Natural killer cell (primary cell): ENCODE measurements at places on chromosomes 12 and 14.

DNA sequence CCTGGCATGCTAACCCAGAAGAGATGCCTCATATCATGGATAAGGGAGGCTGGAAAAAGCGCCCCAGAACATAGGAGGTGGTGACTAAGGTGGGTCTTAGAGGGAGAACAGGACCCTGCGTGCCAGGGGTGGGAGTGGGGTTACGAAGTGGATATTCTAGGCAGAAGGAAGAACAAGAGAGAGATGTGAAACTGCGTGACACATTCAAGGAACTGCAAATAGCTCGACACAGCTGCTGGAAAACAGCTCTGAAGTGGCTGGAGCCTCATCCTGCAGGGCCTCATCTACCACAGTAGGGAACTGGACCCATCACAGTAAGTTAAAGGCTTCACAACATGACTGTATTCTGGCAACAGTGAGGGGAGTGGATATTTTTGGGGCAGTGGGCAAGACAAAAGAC, 61.1 kb downstream of the RNF34 start:
- no peak for DNase-seq

GRCh38 chr12:47860279-47860841, 40.7 kb upstream of the HDAC7 start:
- DNase-seq, result no peak

GRCh38 chr14:100972118-100972897, 68.8 kb upstream of the RTL1 start:
- DNase-seq, result no peak

GRCh38 chr12:27627123-27627852, 69.0 kb upstream of the REP15 start:
- DNase-seq, result no peak

- no peak for DNase-seq
Observed at GRCh38 chr12:126353604-126354003, 1288.4 kb downstream of the AACS start.

GRCh38 chr12:103986829-103987228, 21.2 kb downstream of the TDG start:
- DNase-seq, result no peak

DNA sequence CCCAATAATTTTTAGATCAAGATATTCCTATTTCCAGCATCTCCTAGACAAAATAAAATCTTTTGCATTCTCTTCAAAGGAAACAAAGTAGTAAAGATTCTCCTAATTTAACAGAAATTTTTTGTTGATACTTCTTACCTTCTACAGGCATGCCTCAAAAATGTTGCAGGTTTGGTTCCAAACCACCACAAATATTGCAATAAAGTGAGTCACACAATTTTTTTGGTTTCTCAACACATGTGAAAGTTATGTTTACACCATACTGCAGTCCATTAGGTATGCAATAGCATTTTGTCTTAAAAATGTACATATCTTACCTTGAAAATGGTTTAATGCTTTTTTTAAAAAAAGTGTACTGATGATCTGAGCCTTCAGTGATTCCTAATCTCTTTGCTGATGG, 65.6 kb upstream of the USP15 start:
- no peak for DNase-seq

DNA sequence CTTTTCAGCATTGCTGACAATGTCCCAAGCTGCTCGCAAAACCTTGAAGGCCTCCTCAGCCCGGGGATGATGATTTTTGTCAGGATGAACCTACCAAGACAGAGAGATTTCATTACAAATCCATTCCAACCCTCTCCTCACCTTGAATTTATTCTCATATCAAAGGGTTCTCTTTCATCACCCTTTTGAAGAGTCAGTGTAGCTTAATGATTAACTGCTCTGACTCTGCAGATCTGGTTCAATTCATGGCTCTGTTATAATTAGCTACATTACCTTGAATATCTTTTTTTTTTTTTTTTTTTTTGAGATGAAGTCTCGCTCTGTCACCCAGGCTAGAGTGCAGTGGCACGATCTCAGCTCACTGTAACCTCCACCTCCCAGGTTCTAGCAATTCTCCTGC, 5.6 kb downstream of the ORMDL2 start:
- DNase-seq, result no peak

DNA sequence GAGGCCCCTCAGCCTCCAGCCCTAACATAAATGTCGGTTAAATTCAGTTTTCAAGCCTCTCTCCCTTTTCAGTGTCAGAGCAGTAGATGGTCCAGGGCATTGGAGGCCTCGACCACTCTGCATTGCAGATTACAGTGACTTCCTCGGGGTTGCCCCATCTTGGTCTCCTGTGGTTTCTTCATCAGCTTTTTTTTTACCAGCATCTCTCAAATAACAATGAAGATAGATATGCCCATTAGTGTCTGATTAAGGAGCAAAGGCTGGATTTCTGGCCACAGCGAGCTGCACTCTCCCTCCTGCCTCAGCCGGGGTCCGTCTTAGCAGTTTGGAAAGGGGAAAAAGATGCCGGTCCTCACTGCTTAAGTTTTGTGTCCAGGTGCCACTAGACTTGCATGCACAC, 49.7 kb downstream of the C14orf132 start:
- DNase-seq, result no peak

- DNase-seq, result no peak
Observed at GRCh38 chr12:32615441-32615840, 63.7 kb upstream of the DNM1L start.

DNA sequence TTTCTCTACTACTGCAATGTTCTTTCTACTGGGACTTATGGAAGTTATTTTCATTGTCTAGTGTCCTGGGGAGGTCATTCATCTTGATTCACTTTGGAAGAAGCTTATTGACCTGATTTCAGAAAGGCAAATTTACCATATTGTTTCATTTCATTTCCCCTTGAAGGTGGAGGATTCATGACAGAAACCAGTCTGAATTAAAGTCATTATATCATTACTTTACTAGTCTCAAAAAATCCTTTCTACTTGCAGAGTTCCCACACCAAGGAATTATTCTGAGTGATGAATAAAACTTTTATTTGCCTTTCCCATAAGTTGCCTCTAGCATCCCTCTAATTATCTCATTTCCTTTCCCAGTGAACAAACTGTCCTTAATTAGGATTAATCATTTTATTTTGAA, 163.8 kb downstream of the RASSF9 start:
- DNase-seq, result no peak

DNA sequence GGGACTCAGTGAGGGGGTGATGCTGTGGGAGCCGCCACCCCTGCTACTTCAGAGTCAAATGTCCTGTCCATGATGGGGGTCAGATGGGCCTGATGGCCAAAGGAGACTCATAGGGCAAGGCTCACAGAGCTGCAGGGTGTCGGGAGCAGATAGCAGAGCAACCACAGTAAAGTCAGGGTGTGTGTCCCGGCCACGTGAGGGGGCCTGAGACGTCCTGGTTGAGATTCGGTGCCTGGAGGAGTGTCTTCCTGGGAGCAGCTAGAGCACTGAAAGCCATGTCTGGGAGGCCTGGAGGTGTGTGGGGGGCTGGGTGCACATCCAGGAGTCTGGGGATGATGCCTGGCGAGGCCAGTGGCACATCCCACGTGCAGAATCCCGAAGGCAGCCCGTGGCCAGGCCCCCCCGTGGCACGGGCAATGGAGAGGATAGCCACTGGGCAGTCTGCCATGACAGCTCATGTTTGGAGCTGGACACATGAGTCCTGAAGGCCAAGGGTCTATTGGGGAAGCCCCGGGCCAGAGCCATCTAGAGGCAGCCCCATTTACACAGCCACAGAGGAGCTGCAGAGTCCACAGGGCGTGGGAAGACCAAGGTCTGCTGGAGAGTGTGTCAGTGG, 308.0 kb upstream of the SFSWAP start:
- peak; percentile 13 for DNase-seq

DNA sequence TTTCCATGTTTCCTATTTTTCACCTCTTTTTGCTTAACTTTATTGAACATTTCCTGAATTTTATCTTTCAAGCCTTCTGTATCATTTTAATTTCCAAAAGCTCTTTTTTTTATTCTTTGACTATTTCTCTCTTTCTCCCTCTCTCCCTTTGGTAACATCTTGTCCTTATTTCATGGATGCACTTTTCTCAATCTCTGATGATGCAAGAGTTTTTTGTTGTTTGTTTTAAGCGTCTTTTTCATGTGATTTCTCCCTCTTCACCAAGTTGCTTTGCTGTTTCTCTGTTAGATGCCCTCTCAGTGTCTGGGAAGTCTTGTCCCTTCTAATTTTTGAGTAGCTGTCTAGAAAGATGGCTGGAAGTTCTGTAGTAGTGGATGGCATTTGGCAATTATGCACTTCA, 62.6 kb downstream of the ANO6 start:
- DNase-seq, result no peak

DNA sequence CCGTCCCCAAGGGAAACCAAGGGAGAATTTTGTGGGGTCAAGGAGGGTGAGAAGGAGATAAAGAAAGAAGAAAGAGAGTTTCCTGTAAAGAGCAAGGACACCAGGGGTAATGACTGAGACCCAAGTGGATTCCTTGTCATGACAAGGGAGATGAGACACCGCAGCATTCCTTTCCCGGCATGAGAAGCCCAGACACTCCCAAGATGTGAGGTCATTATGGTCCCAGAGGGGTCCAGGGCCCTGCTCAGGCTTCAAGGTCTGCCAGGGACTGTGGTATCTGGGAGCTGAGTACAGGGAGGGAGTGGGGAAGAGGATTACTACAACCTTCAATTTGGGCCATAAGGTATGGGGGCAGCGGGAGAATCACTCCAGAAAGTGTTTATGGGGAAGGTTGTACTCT, 58.1 kb downstream of the SPTB start:
- no peak for DNase-seq

- no peak for DNase-seq
Observed at GRCh38 chr12:128178966-128179365, 88.0 kb upstream of the TMEM132C start.

- peak; percentile 26 for DNase-seq
Observed at GRCh38 chr12:64723630-64724029, 35.6 kb downstream of the GNS start.

- no peak for DNase-seq
Observed at GRCh38 chr14:65334765-65335410, 77.6 kb upstream of the FUT8 start.

GRCh38 chr12:115037830-115038229, 353.9 kb upstream of the TBX3 start:
- no peak for DNase-seq

DNA sequence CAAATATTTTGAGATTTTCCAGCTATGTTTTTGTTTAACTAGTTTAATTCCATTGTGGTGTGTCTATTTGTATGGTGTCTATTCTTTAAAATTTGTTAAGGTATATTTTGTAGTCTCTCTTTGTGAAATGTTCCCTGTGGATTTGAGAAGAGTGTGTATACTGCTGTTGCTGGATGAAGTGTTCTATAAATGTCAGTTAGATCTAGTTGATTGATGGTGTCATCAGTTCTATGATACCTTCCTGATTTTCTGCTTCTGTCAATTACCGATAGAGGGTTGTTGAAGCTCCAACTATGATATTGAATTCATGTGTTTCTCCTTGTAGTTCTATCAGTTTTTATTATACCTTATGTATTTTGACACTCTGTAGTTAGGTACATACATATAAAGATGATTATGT, 53.1 kb downstream of the FUT8 start:
- DNase-seq, result no peak

DNA sequence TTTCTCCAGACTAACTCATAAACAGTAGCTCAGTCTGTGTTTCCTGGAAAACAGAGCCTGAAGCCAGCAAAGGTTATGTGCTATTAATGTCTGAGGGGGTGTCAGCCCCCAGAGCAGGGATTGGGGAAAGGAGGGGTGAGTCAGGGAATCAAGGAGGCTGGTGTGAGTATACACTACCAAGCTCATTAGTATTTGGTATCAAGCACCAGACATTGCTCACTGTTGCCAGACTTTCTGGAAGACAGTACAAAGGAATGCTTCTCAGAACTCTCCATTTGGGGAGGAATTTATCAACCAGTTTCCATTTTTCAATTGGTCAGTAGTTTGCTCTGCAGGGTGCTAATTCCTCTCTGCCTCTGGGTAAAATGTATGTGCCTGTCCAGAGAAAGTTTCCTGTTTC, 443.4 kb downstream of the GLT1D1 start:
- DNase-seq, result no peak

DNA sequence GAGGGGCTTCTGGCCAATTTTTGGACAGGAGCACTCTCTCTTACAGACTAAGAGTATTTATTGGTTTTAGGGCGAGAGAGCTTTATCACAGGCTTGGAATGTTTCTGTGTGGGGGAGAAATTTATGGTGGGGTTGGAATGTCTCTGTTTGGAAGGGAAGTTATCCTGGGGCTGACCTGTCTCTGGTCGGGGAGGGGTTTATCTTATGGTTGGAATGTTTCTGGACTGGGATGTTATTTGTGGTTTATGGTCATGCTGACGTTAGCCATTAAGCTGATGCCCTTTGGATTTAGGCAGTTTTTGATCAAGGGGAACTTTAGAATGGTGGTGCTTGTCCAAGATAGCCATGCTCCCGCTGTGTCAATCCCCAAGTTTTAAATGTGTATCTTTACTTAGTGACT, 614.8 kb downstream of the DIO2 start:
- no peak for DNase-seq

GRCh38 chr12:27561535-27562350, 37.7 kb downstream of the PPFIBP1 start:
- no peak for DNase-seq

- DNase-seq, result no peak
Observed at GRCh38 chr12:53764615-53765014, 12.8 kb upstream of the CISTR start.

- DNase-seq, result no peak
Observed at GRCh38 chr12:121441555-121441954, 41.6 kb downstream of the RNF34 start.

DNA sequence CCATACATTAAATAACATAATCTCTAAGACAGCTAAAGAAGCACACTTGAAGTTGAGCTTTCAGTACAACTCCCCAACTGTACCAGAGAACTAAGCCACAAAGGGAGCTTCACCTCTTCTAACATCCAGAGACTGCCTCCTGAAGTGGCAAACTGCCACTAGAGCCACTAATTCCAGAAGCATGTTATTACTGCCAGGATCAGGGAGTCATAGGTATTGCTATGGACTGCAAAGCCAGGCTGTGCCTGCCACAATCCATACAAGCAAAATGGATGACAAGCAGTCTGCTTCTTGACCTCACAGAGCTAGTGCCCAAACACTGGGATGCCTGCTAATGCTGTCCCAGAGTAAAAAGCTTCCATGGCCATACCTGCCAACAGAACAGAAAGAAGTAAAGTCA, 160.1 kb downstream of the STXBP6 start:
- no peak for DNase-seq

DNA sequence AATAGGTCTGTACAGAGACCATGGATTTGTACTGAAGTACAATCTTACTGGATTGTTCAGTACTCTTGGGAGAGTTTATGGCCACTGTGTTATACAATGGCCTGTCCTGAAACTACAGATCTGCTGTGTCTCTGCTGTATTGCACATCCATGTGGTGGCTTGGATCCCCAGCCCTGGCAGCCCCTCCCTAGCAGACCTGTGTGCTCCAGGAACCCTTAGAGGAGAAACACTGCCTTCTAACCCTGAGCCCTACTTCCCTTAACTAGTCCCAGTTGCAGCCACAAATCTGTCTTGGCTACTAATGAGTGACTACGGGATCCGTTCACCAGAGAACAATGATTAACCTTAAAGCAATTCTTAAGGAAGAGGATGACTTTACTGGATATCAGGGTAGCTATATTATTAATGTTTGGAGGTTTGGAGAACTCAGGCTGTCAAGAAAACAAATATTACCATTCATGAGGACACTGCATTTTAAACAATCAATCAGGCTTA, 27.7 kb downstream of the RNF34 start:
- no peak for DNase-seq

GRCh38 chr14:22291406-22291805, 297.6 kb downstream of the DAD1 start:
- DNase-seq, result no peak

GRCh38 chr12:77800501-77800900, 30.2 kb upstream of the NAV3 start:
- DNase-seq, result no peak

GRCh38 chr12:51128919-51129318, 44.0 kb downstream of the TFCP2 start:
- no peak for DNase-seq
